ENCODE measurements at places on chromosomes 6 and 20.

DNA sequence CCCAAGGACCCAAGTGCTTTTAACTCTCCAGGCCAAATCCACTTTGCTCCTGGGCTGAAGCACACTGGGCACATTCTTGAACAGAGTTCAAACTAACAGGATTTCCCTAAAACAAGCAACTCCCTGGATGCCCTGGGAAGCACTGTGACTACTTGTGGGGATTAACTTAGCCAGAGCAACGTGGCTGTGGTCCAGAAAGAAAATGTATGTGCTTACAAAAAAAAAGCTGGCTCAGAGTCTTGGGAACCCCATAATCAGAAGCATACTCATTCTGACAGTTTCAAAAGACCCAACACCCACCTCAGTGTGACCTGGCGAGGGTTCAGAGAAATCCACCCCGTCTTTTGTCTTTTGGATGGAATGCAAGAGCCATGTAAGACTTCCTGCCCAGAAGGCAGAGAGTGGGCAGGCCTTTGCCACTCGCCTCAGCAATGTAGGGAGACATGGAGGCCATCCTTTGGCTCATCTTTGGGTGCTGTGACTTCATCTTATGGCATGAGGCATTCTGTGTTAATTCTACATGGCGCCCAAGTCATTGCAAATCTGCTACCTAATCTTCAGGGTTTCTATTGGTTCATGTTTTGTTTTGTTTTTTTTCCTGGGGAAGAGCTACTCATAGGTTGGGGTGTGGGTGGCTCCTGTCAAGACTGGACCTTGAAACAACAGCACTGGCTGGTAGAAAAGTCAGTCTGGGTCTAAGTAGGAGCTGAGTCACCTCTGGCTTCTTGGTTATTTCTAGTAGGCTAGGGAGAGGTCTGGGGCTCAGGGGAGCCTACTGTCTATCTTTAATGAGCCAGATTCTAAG, 248.6 kb upstream of the SUPT3H start:
- DNase-seq, result no peak

DNA sequence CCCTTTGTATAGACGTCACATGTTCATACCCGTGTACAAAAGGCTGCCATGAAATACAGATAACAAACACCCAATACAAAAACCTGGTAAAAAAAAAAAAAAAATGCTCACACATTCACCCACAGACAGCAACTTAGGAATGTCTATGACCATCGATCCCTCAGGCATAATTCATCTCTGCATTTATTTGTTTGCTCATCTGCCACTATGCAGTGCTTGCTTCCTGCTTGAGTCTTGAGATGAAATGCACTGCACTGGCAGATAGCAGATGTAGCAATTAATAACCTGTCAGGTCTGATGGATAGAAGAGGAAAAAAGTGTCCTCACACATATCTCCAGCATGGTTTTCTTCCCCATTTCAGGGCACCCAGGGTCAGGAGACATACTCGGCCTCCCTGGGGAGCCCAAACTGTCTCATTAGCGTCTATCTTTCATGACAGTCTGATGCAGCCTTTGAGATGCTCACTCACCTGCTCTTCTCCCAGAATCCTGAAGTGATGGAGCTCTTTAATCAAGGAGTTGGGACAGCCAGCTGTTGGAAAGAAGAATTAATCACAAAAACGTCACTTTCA, 295.1 kb upstream of the AGPAT4 start:
- DNase-seq, result no peak

GRCh38 chr6:54850114-54850513, 3.5 kb downstream of the FAM83B start:
- DNase-seq, result no peak

DNA sequence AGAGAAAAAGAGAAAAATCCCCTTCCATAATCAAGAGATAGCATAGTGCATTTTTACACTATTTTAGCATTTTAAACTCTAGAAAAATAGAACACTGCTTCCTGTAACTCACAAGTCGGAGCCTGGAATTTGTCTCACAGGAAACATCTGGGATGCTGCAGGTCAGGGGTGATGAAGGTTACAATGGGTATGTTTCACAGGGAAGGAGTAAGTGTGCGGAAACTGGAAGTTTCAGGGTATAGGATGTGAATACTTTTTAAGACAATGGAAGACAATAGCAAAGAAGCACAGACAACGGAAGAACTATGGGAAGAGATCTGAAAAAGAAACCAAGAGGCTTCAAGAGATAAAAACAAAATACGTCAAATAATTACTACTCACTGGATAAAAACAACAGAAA, 361.0 kb upstream of the MARCKS start:
- DNase-seq, result no peak

- no peak for DNase-seq
Measured at GRCh38 chr20:44024820-44025580, 110.3 kb downstream of the TOX2 start.

DNA sequence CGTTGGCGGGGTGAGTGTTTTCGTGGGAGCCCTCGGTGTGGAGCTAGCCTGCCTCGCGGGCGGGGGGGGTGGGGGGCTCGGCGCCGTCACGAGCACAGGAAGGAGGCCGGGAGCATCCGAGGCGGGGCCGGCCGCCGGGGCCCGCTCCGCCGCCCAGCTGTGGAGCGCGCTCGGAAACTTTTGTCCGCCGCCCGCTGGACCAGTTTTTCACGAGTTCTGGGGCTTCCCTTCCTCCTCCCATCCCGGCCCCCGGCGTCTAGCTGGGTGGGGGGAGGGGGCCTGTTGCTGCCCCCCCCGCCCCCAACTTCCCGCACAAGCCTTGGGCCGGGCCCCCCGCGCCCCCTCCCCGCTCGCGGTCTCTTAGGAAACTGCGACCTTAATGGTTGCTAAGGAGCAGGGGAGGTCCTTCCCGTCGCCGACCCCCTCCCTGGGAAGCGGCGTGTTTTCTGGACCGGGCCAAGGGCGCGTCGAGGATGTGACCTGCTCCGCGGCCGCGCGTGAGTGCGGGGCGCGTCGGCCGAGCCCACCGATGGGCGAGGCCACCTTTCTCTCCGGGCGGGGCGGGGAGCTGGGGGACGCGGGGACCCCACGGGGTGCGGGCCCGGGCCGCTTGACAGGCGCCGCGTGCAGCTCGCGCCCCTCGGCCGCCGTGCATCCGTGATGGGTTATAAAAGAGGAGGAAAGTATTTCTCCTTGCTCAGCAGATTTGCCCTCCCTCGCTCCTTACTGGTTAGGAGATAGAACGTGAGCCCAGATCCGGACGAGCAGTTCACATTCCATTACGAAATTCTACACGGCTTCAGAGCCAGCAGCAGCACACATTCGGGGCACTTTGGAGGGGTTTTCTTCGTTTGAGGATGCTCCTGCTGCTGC, 1.4 kb downstream of the RREB1 start:
- DNase-seq, result no peak

DNA sequence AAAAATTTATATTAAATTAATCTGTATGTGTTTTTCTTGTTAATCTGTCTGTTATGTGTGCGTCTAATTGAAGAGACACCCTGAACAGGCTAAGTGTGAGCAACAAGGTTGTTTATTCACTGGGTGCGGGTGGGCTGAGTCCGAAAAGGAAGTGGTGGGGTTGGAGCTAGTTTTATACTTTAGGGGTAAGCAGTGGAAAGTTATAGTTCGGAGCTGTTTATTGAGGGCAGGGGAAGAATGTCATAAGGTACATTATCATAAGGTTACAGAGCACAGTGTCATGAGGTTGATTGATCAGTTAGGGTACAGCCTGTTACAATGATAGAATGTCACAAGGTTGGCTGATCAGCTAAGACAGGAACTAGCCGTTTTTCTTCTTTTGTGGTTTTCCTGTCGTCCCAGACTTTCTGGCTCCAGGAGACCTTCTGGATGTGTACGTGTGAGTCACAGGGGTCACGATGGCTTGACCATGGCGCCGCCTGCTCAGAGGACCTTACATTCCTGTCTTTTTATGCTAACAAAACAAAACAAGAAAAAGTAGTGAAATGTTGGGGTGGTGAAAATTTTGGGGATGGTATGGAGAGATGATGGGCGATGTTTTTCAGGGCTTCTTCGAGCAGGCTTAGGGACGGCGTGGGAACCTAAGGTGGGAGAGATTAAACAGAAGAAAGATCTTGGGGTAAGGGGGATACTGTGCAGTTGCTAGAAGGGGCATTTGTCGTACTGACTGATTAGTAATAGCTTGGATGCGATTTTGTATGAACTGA, 754.0 kb upstream of the ADGRB3 start:
- DNase-seq, result no peak

DNA sequence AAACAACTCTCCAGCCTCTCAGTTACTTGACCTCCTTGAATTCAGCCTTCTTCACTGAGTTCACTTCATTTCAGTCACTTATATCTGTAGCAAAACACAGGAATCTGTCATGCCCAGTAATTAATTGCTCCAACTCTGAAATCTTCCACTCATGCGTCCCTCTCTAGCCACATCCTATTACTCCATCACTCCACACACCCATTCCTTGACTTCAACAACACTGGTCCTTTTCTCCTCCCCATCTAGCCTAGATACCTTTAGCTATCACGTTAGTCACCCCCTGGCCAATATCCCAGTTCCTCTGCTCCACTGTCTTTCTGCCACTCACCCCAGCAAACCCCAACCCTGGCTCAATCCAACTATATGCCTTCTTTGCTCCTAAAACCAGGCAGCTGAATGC, 7.7 kb downstream of the ZHX3 start:
- DNase-seq, result no peak

GRCh38 chr6:134267917-134268361, 50.0 kb downstream of the SGK1 start:
- peak; percentile 46 for DNase-seq

GRCh38 chr20:36941401-36941835, 10.1 kb downstream of the SAMHD1 start:
- no peak for DNase-seq

DNA sequence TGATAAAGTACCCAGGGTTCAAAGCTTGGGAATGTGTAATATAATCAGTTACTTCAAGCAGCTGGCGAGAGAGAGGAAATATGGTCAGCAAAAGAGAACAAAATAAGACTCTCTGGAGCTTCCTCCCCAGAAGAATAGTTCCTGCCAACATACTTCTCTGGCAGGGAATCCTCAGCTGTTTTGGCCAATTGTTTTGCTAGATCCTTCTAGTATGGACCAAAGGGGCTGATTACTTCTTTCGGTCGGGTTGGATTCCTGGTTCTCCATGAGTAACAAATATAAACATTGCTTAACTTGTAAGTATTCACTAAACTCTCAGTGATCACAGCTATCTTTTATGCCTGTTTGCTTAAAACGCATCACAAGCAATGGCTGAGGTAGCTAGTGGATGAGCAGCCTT, 31.4 kb upstream of the FBXO9 start:
- no peak for DNase-seq

GRCh38 chr6:32045811-32046449, 7.7 kb downstream of the CYP21A2 start:
- no peak for DNase-seq

DNA sequence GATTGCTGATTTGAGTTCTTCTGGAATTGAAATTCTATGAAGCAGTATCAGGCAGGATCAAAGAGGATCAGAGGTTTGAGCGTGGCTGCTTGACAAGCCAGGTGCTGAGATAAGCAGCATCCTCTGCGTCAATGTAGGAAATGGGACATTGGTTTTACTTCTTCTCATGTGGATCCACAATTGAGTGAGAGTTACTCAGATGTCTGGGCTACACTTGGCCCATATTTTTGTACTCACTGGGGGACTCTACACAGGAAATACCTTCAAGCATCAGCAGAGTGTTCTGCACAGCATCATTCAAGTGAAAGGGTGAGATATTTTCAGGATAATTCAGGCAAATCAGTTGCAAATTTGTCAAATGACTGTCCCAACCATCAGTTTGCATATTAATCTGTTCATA, 613.9 kb upstream of the ARID1B start:
- no peak for DNase-seq

DNA sequence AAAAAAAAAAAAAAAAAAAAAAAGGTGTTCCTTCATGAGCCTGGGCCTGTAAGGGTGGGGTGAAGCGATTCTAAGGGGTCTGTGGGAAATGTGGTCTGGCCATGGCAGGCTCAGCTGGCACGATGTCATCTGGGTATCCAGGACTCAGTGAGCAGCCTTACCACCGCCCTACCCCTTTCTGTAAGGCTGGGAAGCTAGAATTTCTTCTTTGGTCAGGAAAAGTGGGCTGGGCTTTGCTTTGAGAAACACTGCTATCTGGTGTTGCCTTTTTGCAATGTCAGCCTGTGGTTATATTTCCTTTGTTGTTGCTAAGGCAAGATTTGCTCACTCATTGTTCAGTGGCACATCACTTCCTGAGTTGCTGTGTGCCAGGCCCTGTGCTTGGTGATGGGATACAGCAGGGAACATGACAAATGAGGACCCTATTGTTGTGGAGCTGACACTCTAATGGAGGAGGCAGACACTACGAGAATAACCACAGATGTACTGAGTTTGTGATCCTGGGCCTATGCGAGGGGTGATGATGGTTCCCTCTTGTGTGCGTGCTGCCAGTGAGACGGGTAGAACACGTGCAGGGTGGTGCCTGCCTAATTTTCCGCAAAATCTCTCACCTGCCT, 45.9 kb upstream of the ZNFX1 start:
- no peak for DNase-seq

DNA sequence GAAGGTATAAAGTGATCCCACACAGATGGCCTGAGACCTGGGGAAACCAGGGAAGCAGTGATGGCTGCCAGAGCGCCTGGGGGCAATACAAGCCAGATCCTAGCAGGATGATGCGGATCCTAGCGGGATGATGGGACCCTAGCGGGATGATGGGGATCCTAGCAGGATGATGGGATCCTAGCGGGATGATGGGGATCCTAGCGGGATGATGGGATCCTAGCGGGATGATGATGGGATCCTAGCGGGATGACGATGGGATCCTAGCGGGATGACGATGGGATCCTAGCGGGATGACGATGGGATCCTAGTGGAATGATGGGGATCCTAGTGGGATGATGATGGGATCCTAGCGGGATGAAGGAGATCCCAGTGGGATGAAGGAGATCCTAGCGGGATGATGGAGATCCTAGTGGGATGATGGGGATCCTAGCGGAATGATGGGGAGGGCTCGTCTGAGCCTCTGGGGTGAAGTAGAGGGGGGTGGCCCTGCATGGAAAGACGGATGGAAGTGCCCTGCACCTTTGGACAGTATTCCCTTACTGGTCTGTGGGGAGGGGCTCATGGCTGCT, 44.2 kb upstream of the CDH22 start:
- no peak for DNase-seq

- DNase-seq, result no peak
Measured at GRCh38 chr6:1756472-1757129, 146.9 kb downstream of the FOXC1 start.

- no peak for DNase-seq
Measured at GRCh38 chr20:32443386-32443974, 85.3 kb downstream of the ASXL1 start.

GRCh38 chr20:25150016-25150415, 45.5 kb upstream of the ENTPD6 start:
- no peak for DNase-seq

- DNase-seq, result no peak
Measured at GRCh38 chr6:17476511-17476910, 83.1 kb downstream of the CAP2 start.

Data from nucleus accumbens (tissue), 56 donors.